ENCODE measurements at places on chromosomes 3 and 15.
A peak's percentile ranks its signal among the peaks of the same experiment; 100 is the strongest.

GRCh38 chr3:187919048-187919447 is 173.8 kb upstream of the BCL6 start:
- DNase-seq: no peak

DNA sequence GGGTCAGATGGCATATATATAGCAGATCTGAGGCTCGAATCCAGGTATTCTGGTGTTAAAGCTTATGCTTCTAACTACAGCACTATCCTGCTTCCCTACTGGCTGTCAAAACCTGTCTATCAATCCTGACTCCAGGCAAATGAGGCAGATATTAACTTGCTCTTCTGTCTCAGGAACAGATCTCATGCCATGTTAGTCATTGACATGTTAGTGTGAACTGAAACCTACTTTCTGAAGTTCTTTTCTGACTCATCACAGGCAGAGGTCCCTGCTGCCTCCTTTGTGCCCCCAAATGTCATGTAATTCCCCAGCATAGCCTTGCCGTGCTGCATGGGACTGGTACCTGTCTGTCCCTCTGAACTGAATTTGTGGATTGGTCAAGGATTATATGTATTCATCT is 125.0 kb upstream of the SMAD3 start:
- DNase-seq: no peak

DNA sequence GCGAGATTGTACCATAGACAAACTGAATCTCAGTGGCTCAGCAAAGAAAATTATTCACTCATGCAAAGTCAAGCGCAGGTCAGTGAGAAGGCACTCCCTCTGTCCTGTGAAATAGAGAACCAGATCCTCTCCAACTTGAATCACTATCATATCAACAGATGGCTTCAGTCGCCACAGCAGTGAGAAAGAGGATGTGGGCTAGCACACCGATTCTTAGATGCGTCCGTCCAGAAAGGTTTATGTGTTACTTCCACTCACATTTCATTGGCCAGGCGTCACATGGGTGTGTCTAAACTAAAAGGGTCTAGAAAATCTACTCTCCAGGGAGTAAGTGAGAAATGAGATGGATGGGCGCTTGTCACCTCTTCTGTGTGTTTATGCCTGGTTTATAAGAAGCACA is 141.6 kb upstream of the KBTBD8 start:
- no peak for DNase-seq

DNA sequence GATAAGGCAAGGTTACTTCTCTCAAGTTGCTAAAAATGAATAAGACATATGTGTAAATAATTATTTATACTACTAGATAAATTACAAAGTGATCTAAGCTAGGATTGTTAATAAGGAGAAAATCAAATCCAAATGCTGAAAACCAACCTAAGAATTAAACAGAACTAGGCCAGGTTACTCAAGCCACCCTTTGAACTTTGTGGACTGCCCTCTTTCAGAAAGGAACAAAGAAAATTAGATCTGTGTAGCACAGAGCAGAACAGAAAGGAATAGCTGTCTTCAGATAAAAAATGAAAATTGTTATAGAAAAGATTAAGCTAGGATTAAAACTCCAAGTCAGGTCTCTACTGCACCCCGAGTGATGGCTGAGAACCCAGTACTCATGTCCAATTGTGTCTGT is 158.2 kb upstream of the LRIG1 start:
- DNase-seq: no peak

DNA sequence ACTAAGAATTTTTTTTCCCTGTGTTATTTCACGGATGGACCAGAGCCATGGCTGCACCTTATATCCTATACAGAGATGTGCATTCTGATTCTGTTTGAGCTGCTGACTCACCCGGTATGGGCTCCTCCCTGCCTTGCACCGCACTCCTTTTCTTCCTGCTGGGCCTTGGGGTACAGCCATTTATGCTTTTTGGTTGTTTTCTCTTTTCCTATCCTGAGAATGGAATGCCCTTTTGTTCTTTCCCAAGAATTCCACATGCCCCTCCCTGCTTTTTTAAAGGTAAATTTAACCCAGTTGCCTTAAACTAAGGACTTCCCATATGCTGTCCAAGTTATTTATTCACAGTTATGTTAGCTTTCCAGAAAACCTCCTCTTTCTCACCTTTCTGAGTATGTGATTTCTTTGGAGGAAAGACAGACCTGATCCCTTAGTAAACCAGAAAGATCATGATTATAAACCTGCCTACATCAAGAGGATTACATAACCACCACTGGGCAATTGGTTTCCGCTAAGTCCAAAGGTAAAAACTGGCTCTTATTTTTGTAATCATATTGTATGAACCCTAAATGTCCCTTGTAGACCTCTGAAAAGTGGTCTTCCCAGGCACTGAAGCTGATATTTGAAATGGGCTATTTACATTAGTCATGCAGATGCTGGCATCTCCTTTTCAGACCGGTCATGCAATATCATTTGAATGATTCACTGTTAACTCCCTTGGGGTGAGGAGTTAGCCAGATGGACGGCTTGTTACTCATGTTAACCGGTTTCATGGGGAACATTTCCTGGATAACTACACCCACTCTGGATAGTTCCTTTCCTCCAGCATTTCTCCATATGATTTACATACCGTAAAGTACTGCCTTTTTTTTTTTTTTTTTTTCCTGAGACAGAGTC is 45.5 kb downstream of the TMOD3 start:
- DNase-seq: peak; percentile 94

- no peak for DNase-seq
These were observed 15.1 kb downstream of the RAB5A start for GRCh38 chr3:19961960-19962359.

GRCh38 chr3:23157331-23157730 is 45.8 kb upstream of the UBE2E2 start:
- DNase-seq: no peak

DNA sequence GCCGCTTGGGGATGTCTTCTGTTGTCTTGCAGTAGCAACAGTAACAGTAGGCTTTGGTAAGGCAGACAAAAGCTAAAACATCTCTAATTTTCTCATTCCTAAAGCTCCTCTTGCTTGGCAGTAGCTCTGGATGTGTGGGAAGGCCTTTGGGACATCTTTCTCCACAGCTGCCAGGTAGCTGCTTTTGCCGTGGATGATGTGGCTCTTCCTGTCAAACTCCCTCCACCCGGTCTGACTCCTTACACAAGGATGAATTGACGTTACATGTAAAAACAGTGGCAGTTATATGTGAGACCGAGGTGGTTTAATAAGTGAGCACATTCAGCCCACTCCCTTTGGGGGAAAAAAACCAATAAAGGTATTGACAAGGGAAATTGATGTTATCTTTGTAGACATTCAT is 309.1 kb downstream of the TUSC7 start:
- no peak for DNase-seq

DNA sequence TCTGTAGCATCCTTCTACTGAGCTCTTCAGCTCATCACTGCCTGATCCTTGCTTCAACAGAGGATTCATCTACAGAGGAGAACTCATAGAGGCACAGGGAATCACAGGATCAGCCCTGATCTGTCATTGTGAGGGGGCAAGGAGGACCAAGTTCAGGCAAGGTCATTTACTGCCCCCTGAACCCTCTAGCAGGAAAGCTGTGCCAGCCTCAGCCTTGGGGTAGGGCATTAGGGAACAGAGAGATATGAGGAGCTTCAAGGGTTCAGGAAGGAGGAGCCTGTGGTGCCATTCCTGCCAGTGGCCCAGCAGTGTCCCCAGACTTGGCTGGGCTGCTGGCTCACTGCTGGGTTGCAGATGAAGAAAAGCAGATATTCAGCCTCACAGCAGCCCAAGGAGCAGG is 8.2 kb downstream of the CHST14 start:
- DNase-seq: no peak

GRCh38 chr3:64437131-64437530 is 211.9 kb upstream of the PRICKLE2 start:
- no peak for DNase-seq

DNA sequence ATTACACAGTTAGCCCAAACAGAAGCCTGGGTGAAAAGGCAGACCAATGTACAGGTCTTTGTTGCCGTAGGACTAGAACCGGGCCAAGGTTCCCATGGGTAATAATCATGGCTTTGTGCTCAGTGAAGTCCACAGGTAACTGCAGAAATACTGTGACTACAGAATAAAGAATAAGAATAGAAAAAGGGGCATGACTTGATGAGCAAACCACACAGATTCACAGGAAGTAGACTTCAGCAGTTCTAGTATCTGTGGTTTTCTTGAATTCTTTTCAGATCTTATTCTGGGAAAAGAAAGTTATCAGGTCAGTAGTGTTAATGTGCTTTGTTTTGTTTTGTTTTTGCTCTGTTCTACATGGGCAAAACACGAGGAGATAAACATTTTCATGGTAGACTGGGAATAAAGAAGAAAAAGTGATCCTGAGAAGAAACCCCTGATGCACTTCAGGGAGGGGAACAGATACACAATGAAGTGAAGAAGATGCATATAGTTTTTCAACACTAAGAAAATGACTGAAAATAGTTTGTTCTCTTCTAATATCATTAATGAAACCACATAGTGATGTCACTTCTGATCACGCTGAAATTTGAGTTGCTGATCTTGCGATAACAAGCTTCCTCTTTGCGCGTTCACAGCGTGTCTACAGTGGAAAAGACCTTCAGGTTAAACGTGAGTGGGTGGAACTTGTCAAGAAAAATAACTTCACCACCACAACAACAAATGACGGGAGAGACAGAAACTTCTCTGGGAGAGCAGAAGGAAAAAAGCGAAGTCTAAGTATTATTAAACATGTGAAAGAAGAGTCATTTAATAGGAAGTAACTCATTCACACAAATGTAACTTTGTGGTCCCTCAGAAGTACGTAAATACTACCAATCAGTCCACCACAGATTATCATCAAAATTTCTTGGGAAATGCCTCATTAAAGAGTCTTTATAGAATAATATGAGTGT is 315.8 kb upstream of the SATB1 start:
- no peak for DNase-seq
